ENCODE measurements at places on chromosomes 7 and 10.

GRCh38 chr7:134625550-134625949 lies 21.1 kb upstream of the BPGM start:
- no peak for DNase-seq

- DNase-seq, result no peak
Measured at GRCh38 chr7:28785041-28785995, 172.8 kb downstream of the TRIL start.

GRCh38 chr10:75209921-75210281 lies 695 bp upstream of the VDAC2 start:
- DNase-seq, result peak; percentile 73

DNA sequence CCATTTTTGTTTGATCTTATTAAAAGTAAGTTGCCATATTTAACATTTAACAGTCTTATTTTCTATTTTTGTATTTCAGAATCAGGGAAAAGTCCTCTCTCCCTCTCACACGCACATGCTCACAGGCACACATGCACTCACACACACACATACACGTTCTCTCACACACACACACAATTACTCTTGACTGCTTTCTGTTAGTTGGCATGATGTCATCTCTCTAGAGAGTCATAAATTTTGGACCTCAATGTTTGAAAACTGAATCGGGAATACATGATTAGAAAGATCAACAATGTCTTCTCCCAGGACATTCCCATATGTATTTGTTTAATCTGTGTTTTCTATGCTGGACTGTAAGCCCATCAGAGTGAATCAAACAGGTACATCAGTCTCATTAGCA lies 165.7 kb upstream of the AHR start:
- DNase-seq, result no peak

- DNase-seq, result no peak
Measured at GRCh38 chr10:2791774-2792443, 275.4 kb upstream of the PFKP start.

DNA sequence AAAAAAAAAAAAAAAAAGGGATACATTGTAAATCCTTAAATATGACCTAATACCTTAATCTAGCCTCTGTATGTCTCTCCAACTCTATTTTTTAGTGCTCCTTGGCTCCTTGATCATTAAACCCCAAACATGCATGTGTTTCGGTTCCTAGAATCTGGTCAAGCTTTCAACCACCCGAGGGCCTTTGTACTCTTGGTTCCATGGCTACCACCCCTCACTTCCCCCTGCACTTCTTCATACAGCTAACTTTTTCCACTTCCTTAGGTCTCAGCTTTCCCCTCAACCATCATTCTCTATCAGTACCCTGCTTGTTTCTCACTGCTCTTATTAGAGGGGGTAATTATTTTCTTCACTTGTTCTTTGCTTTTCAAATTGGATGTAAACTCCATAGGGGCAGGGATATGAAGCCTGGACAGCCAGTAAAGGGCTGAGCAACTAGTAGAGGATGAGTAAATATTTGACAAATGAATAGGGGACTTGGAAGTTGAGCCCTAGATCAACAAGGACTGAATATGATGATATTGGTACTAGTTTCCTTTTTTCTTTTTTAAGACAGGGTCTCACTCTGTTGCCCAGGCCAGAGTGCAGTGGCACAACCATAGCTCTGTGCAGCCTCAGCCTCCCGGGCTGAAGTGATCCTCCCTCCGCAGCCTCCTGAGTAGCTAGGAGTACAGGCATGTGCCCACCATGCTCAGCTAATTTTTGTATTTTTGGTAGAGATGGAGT lies 4.3 kb upstream of the GDI2 start:
- DNase-seq, result peak; percentile 34

- no peak for DNase-seq
Measured at GRCh38 chr10:51663086-51663485, 36.3 kb downstream of the CSTF2T start.

GRCh38 chr7:48971173-48971572 lies 46.8 kb downstream of the CDC14C start:
- no peak for DNase-seq

- DNase-seq, result no peak
Measured at GRCh38 chr10:24007359-24007758, 201.6 kb upstream of the KIAA1217 start.

DNA sequence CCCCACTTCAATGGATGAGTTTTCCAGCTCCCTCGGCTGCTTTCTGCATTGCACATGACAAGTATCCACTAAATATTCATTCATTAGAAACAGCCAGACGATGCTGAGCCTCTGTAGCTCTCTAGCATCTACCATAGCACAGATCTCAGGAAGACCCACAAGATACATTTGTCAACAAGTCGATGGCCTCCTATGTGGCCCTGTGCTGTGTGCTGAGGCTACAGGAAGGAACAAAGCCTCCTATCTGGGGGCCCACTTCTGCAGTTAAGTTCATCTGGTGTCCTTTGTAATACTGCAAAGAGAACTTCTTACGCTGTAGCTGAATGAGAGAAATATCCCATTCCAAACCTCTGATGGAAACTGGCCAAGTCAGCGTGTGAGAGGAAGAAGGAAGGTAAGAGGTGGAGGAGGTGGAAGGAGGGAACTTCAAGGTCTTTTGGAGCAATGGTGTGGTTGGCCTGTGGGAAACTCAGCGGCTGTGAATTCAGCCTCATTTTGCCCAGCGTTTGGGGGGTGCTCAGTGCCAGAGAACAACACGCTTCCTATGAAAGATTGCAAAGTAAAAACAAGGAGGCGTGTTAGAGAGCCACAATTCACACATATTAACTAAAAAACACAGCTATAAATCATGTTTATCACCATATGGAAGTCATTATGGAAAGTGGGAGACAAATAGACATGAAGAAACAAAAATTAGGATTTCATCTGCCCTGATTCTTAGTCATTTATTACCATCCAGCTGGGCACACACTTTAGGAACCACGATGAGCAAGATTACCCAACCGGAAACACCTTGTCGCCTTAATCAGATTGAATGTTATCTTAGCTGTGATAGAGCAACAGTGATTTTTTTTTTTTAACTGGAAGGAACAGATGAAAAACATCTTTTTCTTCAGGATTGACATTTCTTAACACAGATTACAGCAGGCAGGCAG lies 62.2 kb upstream of the USP6NL start:
- DNase-seq, result no peak

DNA sequence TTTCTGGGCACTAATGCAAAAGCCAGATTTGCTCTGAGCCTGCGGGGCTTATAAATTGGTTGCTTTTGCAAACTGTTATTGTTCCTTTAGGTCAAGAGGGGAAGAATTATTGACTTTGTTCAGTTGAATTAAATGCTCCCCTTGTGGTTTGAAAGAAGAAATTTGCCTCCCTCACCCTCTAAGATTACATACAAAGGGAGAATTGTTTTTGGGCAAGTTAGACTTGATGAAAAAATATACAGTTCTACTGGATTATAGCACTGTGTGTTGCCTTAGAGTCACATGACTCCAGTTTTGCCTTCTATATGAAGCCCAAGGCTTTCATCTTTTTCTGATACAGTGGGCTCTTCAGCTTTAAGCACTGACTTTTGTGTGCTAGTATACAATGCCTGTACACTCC lies 1265.8 kb upstream of the LRRTM3 start:
- DNase-seq, result no peak
